ENCODE measurements at places on chromosomes 2 and 18.

GRCh38 chr2:171158790-171159371 is 1.8 kb downstream of the TLK1 start:
- DNase-seq, result no peak

- DNase-seq, result no peak
Observed at GRCh38 chr2:151207100-151207499, 54.6 kb downstream of the RBM43 start.

DNA sequence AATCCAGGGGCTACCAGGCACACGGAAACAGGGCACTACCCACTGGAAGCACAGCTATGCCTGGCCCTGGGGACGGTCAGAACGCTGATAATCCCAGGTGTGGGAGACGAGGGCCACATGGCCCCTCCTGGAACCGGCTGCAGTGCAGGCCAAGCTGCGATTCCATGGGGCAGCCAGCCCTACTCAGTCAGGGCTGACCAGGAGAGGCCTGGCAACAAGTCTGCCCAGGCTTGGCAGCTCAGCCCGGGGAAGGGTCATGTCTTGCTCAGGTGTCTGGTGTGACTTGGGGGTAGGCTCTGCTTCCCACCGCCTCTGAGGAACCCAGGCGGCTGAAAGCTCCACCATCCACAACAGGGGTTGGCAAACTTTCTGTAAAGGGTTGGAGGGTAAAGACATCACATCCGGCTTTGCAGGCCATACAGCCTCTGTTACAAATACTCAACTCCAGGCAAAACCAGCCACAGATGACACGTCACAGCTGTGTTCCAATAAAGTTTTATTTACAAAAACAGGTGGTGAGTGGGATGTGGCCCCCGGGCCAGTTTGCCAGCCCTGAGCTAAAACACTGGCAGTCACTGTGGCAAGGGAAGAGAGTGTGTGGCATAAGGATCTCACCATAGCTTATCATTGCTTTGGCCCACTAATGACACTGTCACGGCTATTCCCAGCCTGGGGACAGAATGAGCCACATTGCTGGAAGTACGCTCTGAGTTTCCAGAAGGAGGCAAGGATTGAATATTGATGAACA is 85.2 kb downstream of the NDUFA10 start:
- no peak for DNase-seq

DNA sequence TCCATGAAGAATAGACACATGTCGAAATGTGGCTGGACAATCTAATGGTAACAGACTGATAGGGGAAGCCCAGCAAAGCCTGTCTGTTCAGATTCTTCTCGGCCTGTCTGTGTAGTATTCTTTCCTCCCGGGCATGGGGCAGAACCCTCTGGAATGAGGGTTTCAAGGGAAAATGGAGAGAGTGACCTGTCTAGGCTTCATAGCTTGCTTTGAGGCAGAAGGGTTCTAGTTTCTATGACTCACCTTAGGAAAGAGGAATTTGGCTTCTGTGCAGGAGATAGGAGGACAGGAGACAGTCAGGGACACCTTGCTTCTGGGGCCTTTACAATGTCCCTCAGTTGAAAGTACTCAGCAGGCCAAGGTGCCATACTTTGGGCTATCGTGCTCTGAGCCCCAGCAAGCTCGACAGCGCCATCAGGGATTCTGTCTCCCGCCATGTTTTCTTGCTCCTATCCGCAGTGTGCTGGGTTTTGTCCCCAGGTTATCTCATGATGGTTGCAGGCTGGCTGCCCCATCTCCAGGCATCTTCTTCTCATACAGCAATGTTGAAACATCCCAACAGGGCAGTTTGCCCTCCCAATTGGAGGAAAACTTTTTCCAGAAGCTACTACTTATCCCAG is 74.7 kb upstream of the TLK1 start:
- DNase-seq, result no peak

- no peak for DNase-seq
Observed at GRCh38 chr2:150020221-150020620, 432.6 kb upstream of the MMADHC start.

GRCh38 chr2:132656266-132656975 is 13.6 kb downstream of the LYPD1 start:
- DNase-seq, result no peak

- no peak for DNase-seq
Observed at GRCh38 chr2:64298161-64298560, 153.9 kb upstream of the PELI1 start.

All from fibroblast of the conjunctiva (primary cell).